ENCODE measurements at places on chromosomes 6 and 20. TPM values are rescaled to one million over a fixed set of nuclear protein-coding genes. Genes with fewer than 3 reads are reported as not detected.

The DACT2 gene
- 3.3 TPM for total RNA-seq

The RAMACL gene
- 7.5 TPM for total RNA-seq

The BCLAF1 gene
- 163 TPM for total RNA-seq

The PPP1R14C gene
- 13.9 TPM for total RNA-seq

The KIAA0408 gene
- total RNA-seq = 2.0 TPM

The ASCC3 gene
- 90.3 TPM for total RNA-seq

The SLC22A2 gene
- not detected for total RNA-seq

The ADTRP gene
- total RNA-seq = 1.9 TPM

Measured in articular chondrocyte of knee joint (primary cell).